ENCODE measurements at places on chromosomes 2 and 18. TPM values are rescaled to one million over a fixed set of nuclear protein-coding genes. Genes with fewer than 3 reads are reported as not detected.

- DNase-seq, result no peak
Measured at GRCh38 chr18:70220628-70221027, 15.1 kb upstream of the RTTN start.

DNA sequence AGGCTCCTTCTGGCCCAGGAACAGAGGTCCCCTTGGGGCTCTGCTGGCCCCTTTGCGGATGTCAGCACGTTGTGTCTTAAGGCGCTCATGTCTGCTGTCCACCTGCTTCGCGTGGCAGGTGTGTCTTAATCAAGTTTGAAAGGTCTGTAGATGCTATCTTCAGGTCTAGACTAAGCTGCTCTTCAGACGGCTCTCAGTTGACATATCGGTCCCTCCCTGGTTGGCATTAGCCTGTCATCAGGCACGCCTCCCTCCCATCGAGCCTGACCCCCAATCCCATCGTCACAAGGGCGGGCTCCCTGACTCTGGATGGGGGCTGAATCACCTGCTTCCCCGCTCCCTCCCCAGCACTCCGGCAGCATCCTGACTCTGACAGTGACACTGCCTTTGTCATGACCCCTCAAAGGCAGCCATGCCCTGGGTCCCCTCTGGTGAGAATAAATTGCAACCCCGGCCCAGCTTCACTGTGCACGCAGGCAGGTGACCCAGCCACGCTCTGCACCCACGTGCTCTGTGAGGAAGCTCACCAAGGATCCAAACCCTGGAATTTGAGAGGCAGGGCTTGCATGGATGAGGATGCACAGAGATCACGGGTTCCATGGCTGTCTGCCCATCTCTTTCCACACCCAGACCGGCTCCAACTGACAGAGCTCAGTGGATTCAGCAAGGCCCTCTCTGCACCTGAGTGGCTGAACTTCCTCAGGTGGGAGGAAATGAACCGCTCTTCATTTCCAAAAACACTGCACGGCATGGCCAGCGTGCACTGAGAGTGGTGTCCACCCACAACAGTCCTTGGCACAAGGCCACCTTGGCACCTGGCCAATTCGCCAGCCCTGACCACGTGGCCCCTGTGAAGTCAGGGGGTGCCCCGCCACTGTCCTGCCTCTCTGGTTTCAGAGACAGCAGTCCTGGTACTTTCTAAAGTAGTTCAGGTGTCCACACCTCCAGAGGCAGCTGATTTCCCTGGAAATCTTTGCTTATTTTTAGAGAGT is 110.2 kb upstream of the GPC1 start:
- DNase-seq, result no peak

ZNF396 gene
- total RNA-seq, result 2.2 TPM

GRCh38 chr2:63046552-63046951 is 4.1 kb upstream of the OTX1 start:
- no peak for DNase-seq

TRABD2A gene
- total RNA-seq, result 5.3 TPM

- no peak for DNase-seq
Measured at GRCh38 chr2:45654250-45654649, 2.8 kb downstream of the PRKCE start.

GRCh38 chr2:58925676-58926081 is 684.6 kb upstream of the FANCL start:
- DNase-seq, result no peak

CAVIN2 gene
- not detected for total RNA-seq

DNA sequence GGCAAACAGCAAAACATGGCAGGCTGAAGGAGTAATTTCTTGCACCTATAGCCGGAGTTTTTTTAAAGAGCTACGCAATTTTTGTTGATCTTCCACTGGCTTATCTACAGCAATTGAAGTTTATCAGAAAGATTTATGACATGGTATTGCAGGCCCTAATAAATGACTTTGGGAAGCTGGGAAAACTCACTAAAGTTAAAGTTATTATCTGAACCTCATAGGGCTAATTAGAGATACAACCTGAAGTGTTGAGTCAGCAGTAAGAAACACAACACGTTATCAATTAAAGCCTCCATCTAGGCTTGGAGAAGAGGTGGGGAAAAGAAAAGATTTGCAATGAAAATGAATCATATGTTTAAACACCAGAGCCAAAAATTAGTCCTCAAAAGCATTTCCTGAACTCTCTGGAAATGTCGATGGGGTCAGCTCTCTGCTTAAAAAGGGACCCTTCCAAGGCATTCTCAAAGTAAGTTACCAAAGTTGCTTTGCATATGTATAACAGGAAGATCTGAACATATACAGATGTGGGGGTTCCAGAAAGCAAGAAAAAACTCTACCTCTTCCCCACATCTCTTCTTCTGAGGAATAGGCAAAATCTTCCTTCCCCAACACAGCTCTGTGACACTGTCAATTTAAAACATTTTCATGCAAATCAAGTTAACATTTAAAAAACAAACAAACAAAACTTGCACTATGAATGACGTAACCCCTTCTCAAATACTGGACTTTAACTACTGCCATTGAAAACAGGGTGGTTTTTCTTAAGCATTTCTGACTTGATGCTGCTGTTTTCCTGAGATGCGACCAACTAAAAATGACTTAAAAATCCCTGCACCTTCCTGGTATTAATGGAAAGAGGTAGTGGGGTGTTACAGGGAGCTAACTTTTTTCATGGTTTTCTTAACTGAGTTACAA is 915.6 kb downstream of the NRXN1 start:
- no peak for DNase-seq

- no peak for DNase-seq
Measured at GRCh38 chr18:30455741-30456140, 586.8 kb downstream of the DSC3 start.

C2orf72 gene
- total RNA-seq, result 0.48 TPM

DNA sequence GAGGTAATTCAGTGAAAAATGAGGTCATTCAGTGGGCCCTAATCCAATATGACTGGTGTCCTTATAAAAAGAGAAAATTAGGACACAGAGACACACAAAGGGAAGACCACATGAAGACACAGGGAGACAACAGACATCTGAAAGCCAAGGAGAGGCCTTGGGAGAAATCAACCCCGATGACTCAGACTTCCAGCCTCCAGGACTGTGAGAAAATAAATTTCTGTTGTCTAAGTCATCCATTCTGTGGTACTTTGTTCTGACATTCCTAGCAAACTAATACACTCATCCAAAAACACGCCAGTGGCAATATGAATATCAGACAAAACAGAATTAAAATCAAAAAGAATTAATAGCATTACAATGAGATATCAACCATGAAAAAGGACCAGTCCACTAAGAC is 303.7 kb downstream of the SS18 start:
- peak; percentile 94 for DNase-seq

PRSS56 gene
- not detected for total RNA-seq

- peak; percentile 78 for DNase-seq
Measured at GRCh38 chr2:234500394-234501006, 3.6 kb upstream of the ARL4C start.

DNA sequence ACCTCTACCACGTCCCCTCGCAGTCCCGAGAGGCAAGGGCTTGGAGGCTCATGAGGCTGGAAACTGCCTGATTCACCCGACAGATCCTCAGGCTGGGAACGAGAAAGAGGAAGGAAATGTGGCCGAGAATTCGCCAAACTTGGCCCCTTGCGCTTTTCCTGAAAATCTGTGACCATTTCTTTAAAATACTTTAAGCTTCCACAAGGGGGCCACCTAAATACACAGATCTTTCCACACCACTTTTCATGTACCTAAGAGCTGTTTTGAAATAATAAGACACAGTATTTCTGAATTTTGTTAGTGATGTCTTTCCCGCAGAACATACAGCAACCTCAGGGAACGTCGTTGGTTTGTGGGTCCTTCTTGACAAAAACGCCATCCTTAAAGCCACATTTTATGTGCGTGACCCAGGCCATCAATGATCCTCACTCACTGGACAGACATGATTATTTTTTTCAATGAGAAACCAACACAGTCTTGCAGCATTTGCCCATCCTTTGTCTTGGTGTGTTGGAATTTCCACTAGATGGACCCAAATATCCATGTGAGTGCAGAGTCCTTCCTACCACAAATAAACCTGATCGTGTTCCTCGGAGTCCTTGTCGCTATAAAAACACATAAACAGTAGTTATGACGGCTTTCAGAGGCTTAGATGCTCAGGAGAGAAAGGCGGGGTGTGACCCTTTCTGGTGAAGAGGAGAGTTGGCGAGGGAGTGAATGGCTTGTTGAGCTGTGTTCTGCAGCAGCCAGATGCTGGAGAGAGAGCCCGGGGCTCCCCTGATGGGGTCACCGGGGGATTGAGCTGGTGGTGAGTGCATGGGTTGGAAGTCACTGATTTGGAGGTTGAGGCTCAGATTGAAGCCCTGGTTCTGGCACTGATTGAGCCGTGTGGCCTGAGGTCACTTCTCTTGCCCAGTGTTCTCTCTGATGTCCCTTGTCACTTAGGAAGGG is 25.0 kb downstream of the DCDC2C start:
- DNase-seq, result peak; percentile 45

REG3A gene
- total RNA-seq, result not detected

DNA sequence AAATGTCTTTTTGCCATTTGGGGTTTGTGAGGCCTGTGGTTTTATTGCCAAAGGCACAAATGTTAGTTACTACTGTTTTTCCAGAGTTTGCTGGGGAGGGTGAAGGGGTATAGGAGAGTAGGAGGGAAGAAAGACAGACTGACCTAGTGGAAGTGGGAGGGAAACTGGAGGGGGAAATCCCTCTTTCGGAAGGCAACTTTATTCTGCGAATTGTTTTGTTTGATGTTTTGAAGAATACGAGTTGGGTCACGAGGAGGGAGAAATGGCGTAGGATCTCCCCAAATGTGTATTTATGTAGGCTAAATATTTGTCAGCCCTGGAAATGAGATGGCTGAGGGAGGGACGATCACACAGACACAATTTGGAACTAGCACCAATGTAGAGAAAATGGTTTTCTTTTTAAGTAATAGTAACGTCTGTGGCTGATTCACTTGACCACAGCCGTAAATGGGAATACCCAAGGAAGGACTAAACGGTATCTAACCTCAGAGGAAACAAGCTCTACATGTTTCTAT is 172.3 kb downstream of the ICOS start:
- no peak for DNase-seq

DNA sequence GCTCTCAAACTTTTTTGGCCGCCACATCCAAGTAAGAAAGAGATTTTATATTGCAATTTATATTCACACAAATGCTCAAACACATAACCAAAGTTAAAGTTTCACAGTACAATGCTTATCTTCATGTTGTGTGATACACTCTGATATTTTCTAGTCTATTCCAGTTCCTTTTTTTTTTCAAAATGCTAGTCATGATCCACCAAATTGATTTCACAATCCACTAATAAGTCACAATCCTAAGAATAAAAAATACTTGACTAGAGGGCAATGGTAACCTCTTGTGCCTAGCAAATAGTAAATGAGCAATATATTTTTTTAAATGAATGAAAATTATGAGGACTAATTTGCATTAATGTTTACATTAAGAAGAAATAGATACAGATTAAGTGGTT is 5.8 kb upstream of the PTPN4 start:
- no peak for DNase-seq

PPP1R1C gene
- 4.2 TPM for total RNA-seq

GRCh38 chr2:69222953-69223658 is 163.9 kb downstream of the GFPT1 start:
- DNase-seq, result peak; percentile 68
